ENCODE measurements at places on chromosomes 13 and 19.

DNA sequence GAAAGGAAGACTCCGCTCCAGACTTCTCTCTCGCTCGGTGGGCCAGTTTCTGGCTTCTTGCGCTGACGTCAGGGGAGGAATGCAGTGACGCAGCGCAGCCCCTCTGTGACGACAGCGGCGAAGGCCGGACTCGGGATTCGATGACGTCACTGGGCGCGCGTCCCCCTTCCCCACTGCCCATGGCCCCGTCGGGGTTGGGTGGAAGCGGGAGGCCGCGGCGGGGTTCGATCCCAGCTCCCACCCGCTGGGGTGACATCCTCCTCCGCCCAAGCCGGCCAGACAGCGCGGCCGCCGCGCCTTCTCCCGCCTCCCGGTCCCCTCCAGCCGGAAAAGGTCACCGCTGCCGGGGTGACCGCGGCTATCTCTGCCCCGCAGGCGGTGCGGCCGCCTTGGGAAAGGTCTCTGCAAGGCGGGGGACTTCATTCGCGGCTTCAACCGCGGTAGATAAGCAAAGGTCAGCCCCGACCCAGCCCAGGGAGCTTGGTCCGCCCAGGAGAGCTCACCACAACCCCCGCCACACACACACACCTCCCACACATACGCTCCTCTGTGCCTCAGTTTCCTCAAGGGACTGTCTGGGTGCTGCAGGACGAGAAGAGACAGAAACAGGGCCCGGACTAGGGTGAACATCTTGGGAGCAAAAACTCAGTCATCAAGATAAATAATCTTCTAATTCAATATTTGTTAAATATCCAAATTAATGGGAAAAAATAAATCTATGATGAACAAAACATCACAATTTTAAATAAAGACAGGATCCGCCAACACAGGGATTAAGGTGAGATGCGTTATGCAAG is 844 bp upstream of the RFX1 start:
- DNase-seq: no peak

DNA sequence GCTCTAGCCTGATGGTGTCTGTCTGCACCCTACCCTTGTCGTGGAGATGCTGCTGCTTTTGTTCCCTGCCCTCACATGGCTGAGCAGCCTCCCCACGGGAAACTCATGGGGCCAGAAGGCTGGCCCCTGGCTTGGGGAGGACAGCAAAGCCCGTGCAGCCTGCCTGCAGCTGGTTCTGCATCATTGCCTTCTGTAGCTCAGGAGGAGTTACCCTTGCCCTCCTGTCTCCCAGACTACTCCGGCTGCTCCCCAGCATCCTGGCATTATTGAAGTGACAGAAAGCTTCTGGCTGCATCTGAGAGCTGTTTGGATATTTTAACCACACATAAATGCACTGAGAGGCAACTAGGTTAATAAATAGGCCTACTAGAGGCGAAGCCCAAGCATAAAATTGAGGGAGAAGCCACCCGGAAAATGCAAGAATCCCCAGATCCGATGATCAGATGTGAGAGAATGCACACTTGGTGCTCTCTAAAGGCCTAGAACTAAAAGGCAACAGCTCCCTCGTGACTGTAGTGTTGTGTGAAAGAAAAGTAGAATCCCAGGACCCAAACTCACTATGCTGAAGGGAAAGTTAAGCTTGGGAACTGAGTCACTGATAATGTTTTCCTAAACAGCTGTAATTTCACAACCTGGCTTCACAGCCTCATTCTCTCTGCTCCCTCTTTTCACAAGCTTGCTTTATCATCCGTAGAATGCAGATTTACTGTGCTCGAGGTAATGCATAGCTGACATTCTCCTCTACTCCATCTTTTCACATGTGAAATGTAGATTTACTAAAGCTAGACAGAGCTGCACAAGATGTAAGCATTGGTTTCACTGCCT is 110.8 kb downstream of the TNFRSF19 start:
- DNase-seq: no peak

GRCh38 chr19:11201791-11202190 is 4.4 kb upstream of the KANK2 start:
- DNase-seq: no peak

GRCh38 chr19:6800991-6801484 is 28.5 kb downstream of the VAV1 start:
- DNase-seq: no peak

GRCh38 chr13:103238441-103238840 is 172.2 kb upstream of the SLC10A2 start:
- DNase-seq: no peak

DNA sequence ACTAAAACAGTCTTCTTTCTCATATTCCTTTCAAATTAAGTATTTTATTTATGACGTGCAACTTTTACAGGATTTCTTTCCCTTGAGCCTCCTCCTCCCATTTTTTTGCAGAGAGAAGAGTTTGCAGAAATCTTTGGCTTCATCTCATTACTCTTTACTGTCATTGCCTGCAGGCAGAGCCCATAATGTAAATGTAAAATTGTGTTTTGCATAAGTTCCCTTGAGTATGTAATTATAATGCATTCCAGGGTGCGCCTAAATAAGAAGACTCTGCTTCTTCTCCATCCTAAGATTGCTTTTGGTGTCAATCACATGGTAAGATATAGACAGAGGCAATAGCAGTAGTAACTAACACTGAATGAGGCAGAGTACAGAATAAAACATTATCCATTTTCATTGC is 23.0 kb downstream of the MIR17HG start:
- no peak for DNase-seq

- no peak for DNase-seq
Observed at GRCh38 chr13:93996481-93996880, 483.0 kb downstream of the DCT start.
